NCI-H1048 (cell line): ENCODE measurements at places on chromosomes 2 and 18.
A peak's percentile ranks its signal among the peaks of the same experiment; 100 is the strongest.

DNA sequence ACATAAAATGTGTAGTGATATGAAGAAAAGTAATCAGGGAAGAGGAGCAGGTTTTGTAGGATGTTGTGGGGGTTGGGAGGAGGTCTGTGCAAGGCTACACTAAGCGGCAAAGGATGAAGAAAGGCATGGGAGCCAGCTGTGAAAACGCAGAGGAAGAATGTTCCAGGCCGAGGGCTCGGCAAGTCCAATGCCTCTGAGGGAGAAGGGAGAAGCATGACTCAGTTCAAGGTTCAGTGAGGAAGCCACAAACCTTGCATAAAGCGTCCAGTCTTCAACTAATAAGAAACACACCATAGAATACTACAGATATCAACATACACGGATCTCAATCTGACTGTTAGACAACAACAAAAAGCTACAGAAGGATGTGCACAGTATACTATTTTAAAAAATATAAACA lies 16.2 kb downstream of the EPB41L3 start:
- DNase-seq = no peak

GRCh38 chr18:9348079-9348671 lies 13.6 kb downstream of the TWSG1 start:
- no peak for DNase-seq

DNA sequence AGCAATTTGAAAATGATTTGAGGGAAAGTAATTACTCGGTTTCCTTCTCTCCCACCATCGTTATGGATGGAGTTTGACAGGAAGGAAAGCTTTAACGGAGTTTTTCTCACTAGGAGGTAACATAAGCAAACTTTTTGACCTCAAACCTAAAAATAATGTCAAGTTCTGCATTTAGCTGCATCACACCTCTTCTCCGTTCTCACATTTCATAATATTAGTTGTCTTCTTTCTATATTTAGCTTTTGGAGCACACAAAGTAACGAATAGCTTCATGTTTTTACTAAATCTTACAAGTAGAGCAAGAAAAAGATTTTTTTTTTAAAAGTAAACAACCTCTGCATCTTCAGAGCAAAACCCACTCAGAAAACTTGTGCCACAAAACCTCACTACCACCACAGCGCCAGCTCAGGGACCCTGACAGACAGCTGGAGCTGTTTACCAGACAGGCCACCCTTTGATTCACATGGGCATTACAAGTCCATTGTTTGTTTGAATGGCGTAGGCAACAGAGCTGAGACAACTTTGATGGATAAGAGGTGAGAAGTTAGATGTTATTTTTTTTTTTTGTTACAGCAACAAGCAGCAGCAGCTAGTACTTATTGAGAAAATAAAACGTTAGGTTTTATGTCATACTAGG lies 21.9 kb upstream of the ICOS start:
- no peak for DNase-seq

GRCh38 chr2:200353874-200354273 lies 47.4 kb downstream of the SPATS2L start:
- no peak for DNase-seq

DNA sequence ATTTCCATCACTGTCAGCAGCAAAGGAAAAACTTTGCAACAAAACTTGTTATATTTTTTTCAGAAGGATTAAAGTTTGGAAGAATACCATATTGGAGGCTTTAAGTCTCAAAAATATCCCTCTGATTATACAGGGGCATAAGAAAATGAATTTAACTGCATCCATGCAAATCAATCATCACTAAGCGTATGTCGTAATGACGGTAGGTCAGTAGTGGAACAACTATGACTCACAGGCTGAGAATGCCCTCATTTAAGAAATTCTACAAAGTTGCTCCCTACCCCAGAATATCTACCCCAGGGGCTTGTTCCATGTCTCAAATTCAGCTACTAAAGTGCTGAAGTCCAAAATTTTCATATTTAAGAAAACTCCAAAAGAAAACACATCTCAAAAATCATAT lies 12.5 kb upstream of the NAB1 start:
- no peak for DNase-seq

DNA sequence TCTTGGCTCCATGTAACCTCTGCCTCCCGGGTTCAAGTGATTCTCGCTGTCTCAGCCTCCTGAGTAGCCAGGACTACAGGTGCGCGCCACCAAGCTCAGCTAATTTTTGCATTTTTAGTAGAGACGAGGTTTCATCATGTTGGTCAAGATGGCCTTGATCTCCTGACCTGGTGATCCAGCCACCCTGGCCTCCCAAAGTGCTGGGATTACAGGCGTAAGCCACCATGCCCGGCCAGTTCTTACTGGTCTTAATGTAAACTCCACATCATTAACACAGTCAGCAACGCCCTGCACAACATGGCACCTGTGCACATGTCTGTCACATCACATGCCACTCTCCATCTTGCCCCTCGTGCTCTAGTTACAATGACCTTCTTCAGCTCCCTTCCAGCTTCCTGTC lies 5.8 kb upstream of the KIF3C start:
- no peak for DNase-seq

DNA sequence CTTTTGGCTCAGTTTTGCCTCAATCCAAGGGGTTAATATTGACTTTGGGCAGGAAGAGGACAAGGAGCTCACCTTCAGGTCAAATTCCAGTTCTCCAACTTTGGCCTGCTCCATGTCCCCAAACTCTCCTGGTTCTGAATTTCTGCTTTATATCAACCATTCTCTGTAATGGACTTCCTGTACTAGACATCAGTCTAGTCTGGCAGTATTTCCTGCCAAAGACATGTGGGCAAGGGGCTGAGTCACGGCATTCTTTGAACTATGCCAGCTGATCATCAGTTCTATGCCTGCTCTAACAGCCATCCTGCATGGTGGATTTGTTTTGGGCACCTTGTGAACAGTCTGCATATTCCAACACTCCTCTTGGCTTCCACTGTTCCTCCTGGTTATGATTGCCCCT lies 199.4 kb downstream of the ZEB2 start:
- DNase-seq = no peak

DNA sequence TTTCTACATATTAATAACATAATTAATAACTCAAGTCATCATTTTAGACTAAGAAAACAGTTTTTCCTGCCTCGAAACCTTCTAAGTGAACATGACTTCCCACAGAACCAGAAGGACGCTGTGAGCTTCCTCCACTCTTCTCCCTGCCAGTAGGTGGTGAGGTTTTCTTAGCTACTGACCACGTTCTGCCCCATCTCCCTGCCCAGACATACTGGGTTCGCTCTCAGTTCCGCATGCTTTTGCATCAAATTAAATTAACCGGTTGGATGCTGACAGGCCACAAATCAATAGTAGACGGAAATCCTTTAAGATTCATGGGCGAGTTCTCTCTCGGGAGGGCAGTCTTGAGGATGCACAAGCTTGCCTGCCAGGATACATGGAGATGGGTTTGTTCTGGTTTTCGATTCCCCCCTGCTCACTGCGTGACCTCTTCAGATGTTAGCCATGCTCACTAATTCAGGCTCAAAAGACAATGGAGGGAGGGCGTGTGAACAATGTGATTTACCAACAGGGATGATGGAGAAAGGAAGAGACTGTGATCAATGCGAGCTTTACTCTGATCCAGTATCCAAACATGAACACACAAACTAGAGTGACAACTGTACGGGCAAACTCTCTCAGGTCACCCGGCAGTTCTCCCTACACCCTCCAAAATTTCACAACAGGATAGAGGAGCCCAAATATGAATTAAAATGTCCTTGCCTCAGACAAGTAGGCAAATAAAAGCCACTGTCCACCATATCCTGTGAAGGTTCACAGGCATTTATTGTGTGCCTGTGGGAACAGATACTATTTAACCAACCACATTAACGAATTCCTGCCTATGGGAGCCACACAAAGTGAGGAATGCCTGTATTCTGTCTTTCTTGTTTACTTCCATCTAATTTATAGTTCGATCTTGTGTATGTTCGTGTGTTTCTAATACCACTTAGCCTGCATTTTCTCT lies 375.7 kb downstream of the EIPR1 start:
- no peak for DNase-seq

DNA sequence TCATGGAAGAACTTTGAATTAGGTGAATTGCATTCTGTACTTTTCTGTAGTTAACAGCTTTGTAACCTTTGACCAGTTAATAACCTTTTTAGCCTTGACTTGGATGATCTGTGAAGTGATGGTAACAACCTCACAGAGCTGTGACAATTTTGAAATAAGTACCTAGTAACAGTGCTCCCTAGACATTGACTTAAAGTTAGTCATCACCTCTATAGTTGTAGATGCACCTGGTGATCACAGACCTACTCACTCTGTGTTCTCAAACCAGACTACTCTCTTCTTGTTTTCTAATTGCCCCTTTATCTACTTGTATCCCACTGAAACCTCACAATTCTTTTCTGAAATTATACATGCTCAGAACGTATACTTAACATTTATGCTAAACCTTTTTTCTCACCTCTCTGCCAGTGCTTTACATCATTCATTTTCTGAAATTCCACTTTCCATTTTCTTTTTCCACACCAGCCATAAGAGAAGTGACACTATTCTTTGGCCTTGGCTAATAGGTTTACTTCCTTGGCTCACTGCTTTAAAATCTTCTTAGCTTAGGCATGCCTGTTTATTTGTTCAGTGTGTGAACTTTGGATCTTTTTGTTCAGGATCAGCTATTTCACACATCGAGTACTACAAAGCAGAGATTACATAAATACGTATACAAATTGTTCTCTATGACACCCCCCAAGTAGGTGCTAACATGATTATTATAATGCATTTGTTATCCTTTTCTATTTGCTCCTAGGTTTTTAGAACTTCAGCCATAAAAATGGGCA lies 9.3 kb downstream of the YPEL5 start:
- DNase-seq = no peak

GRCh38 chr2:42984617-42985016 lies 192.2 kb upstream of the HAAO start:
- no peak for DNase-seq

GRCh38 chr2:157172239-157172638 lies 85.3 kb upstream of the GALNT5 start:
- no peak for DNase-seq

DNA sequence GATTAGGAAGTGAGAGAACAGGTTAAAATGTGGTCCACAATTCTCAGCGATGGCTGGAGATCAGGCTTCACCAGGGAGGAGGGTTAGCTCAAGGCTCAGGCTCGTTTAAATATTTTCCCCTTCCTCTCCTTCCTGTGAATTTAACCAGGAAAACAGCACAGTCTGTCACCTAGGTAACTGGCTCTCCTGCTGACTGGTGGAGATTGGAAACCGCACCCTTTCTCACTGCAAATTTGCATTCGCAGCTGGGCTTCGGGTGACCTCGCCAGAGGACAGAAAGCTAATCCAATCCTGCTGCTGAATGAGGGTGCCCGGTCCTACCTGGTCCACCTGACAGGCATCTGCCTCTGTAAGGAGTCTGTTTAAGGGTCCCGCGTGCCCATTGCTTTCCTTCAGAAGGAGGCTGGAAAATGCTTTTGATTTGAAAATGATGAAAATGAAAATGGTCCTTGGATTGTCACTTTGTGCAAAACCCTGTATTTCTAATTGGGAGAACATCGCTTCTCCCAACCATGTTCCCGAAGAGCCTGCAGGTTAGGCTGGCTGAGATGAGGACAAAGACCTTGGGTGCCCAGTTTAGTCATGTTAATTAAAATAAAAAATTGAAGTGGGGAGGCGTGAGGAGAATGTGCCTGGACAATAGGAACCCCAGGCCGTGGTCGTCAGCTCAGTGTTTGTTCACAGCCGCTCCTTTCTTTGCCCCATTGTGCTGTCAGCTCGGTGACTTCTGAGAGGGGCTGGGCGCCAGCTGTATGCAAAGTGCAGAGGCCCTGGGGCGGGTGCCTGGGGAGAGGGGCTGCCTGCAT lies 43.4 kb upstream of the MTCL1 start:
- DNase-seq = peak; percentile 50
